OCI-M1 (cell line): ENCODE measurements at places on chromosomes 6 and 20.

DNA sequence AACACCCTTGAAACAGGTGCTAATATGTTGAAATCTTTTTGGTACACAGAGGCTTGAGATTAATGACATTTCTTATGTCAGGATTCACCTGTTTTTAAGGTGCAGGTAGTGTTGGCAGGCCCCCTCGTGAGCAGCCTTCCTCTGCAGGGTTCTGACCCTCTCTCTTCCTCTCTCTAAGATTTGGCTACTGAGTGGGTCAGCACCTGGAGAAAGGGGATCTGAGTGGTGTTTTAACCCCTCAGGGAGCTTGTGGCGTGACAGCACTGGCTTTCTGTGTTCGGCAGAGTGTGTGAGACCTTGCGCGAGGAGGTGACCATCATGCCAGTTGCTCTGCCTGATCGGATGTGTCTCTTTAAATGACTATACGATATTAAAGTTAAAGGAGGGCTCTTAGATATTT, 37.1 kb downstream of the HIVEP1 start:
- no peak for DNase-seq

DNA sequence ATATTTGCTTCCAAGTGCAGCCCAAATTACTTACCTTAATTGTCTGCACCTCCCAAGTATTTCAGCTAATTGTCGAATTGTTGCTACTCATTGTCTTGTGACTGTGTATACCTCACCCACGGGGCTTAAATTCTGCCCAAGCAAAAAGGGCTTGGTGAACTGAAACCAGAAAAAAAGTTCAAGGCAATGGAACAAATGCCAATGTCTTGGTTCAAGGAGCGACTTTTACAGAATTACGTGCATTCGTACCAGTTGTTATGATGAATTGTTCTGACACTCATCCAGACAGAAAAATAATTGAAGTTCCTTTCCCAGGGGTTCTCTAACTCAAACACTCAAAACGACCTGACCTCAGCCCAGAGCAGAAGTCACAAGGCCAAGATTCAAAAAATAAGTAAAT, 13.9 kb upstream of the PXDC1 start:
- DNase-seq = no peak

- DNase-seq = no peak
These were observed 107.1 kb downstream of the THBS2 start for GRCh38 chr6:169146521-169146920.

DNA sequence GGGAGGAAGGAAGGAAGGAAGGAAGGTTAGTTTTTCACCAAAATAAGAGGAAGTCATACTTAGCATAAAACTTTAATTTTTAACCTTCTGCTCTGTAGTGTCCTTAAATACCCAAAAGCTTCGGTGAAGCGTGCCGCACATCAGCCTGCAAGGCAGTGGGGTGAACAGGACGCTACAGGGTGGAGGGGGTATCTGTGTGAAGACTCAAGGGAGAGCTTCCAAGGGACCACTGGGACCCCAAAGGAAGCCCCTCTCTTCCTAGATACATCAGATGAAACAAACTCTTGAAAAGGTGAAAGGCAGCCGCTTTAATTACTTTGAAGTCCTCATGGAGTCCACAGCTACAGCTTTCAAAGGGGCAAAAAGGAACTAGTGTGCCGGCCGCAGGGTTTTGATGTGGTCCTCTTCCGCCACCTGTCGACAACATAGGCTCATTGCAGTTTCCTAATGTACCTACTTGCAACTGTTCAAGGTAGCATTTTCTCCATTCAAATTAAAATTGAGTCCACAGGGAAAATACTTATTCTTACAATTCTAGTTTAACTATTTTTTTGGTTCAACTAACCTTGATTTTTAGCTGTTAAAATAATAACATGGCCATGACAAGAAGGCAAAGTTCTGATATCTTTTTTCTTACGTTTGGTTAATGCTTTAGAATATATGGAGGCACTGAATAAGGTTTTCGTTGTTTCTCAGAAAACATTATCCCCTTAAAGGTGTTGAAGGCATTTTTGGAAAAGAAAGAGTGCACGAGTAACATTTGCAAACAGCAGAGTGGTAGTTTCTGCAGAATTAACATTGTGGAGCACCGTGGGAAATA, 135.0 kb upstream of the RIPOR2 start:
- DNase-seq = peak; percentile 93

GRCh38 chr6:131122007-131122406, 13.3 kb upstream of the AKAP7 start:
- no peak for DNase-seq

- no peak for DNase-seq
These were observed 10.2 kb downstream of the NQO2 start for GRCh38 chr6:3009930-3010329.

GRCh38 chr6:79818471-79818870, 128.9 kb downstream of the ELOVL4 start:
- DNase-seq = no peak

DNA sequence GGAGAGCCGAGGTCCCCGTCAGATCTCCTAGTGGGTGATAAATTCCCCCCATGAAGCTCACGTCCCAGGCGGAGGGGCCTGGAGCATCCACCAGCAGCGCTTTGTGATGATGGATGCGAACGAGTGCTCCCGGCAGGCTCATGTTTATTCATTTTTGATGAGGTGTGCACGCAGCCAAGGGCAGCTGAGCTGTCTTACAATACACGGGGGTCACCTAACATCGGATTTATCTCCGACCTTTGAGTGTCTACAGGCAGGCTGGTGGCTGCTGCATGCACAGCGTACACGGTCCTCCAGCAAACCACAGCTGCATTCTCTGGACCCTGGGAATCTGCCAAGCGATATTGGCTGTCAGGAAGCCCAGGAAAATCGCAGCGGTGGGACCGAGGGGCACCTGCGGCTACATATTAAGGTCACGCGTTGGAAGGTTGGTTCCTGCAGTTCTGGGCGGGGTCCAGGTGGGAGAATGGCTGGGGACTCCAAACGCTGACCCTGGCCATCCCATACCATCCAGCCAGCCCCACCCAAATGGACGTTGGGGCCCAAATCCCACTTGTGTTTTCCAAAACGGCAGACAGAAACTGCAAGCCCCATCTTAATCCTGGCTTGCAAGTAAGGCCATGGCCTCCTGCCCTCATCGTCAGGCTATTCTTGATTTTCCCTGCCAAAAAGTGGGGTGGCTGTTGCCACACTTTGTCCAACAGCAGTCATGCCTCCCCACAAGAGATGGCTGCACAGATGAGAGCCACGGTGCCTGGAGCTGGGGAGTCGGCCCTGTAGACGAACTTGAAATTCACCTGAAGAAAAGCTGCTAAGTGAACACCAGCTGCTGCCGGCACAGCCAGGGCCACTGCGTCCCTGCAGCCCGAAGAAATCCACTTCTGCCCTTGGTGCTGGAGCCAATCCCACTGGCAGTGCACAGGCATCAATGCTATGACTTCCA, 399.9 kb downstream of the TAF4 start:
- no peak for DNase-seq

GRCh38 chr6:1724124-1724523, 114.4 kb downstream of the FOXC1 start:
- DNase-seq = no peak

DNA sequence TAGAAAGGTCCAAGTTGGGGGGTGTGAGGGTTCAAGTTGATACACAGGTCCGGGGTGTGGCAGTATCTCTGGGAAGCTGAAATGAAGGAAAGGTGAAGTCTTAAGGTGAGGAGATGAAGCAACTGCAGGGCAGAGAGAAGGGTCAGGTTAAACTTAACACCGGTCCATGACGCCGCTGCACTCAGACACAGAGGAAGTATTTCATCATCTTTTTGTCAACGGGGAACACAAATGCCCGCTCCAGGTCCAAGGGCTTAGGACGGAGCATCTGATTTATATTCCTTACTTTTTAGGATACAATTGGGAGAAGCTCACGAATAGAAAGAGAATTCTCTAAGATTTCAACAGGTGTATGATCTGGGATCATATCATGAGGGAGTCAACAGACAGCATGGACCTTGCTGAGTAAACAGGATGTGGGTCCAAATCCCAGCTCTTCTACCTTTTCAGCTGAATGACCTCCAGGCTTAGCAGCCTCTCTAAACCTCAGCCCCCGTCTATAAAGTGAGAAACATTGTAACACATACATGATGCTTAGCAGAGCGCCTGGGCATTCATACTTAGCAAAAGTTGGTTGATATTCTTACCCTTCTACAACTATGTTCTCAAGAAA, 197.5 kb downstream of the ATXN1 start:
- DNase-seq = no peak

DNA sequence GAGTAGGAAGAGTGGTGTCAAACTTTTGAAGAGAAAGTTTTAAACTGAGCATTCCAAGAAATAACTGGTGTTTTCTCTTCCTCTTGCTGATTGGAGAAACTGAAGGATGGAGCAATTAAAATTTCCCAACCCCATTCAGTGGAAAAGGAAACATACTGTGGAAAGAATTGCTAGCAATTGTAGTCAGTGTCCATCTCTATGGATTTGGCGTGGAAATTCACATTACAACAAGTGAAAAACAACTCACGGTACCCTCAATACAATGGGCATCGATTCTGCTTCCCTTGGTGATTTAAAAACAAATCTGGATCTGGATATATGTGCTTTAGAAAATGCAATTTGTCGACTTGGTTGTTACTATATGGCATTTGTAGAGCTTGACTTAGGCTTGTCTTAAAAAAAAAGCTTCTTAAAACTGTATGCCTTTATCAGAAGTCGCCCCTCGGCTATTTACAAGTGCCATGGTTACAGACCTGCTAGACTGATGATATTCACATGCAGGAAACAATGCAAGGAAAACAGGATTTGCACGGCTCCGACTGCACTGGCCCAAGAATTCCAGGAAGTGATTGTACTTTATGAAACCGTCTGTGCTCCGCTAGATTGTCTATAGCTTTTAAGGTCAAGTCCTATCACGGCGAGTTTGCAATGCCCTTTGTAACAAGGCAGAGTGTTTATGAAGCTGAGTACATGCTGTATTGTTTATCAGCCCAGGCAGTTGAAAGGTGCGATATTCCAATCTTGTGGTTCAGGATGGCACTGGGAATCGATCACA, 131.7 kb upstream of the PHACTR1 start:
- no peak for DNase-seq
